ENCODE measurements at places on chromosomes 3 and 15.

DNA sequence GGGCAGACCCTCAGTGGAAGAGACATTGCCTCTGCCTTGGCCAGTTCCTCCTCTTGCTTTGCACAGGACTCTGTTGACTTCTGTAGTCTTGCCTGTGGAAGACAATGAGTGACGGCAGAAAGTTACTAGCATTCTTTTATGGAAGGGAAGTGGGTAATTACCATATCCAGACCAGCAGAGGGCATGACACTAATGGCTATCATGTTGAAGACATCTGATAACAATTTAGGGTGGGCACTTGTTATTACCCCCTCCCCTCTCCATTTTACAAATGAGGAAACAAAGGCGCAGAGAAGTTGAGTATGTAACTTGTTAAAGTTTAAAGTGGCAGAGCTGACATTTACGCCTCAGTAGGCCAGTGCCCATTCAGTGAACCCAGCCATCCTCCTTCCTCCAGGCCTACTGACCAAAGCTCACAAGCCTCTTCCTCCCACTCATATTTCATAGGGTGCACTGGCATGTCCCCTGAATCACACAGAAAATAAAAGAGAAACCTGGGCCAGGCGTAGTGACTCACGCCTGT lies 48.2 kb upstream of the FMN1 start:
- peak; percentile 18 for DNase-seq

DNA sequence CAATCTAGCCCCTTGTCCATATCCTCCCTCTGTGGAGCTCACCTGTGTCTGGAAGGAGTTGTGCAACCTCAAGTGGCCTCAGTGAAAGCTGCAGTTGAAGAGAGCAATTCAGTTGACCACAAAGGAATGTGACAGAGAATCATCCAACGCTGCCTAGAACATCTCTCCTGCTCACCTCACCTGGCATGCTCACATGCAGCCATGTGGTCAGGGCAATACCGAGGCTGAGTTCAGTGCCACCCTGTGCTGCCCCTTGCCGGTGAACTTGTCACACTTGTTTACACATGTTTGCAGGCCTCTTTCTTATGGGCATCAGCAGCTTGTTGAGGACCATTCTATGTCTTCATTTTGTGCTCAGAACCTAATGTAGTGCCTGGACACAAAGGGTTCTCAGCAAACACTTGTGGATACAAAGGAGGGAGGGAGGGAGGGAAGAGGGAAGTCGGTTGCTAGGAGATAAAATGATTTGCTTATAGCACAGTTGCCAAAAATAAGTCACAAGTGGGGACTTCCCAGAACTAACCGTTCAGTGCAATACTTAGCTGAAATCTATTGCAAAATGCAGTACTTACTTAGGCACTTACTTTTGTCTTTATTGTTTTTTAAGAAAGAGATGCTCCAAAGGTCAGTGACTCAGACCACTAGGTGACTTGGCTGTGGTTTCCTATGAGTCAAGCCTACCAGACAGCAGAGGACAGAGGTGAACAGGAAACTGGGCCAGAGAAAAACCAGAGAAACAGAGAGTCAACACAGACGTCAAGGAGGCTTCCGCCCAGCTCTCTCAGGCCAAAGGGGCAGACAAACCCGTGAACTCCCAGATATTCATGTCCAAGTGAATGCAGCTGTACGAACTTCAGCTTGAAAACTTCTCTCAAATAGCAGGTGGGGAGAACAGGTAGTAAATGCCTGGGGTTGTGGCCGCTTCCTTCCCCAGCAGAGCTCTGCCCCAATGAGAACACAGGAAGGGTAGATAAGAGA lies 227.8 kb upstream of the CTNNB1 start:
- DNase-seq: peak; percentile 88

GRCh38 chr15:27776501-27776900 lies 322.6 kb downstream of the OCA2 start:
- no peak for DNase-seq

DNA sequence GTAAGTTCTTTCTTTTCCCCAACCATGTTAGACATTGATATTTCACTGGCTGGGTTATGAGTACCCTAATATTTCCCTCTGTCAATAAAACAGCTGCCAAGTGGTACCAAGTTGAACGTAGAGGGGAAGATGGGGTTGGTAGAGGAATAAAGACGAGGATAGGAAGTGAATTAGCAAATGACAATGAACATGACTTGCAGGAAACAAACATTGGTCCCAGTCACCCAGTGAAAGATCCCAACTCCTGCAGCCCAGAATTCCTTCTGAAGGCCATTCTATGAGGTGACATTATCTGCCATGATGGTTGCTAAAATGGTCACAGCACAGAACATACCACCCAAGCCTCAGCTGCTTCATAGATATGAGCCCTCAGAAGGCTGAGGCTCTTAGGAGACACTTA lies 159.0 kb upstream of the CTNNB1 start:
- no peak for DNase-seq

DNA sequence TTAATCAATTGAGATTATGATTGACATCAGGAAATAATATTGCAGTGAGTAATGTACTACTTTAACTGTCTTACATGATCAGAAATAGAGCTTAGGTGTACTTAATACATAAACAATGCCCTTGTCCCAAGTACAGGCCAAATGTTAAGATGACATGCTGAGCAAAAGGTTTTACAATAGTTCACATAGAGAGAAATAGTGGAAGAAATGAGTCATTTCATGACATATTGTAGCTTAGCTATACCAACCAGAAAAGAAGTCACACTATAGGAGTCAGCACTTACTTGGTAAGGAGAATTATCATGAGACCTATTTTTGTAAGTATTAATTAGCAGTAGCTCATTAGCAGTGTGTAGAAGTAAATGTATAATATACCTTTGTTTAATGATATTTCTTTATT lies 96.4 kb upstream of the NANOGP8 start:
- DNase-seq: no peak

DNA sequence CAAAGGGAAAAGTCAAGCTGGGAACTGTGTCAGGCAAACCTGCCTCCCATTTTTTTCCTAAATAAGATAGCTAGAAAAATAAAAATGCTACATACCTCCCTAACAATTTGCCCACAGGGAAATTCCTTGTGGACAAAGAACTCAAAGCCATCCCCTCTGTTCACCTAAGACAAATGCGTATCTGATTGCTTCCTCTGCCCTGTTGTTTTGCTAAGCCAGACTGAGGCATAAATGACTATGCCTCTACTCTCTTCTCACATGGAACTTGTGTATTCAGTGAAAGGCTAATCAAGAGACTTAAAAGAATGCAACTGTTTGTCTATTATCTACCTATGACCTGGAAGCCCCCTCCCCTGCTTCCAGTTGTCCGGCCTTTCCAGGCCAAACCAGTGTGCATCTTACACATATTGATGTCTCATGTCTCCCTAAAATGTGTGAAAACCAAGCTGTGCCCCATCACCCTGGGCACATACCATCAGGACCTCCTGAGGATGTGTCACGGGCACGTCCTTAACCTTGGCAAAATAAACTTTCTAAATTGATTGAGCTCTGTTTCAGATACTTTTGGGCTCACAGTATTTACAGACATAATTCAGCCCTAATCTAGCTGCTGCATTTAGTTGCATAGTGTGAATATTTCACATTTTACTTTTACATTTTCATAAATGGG lies 15.8 kb downstream of the CHD2 start:
- DNase-seq: no peak

DNA sequence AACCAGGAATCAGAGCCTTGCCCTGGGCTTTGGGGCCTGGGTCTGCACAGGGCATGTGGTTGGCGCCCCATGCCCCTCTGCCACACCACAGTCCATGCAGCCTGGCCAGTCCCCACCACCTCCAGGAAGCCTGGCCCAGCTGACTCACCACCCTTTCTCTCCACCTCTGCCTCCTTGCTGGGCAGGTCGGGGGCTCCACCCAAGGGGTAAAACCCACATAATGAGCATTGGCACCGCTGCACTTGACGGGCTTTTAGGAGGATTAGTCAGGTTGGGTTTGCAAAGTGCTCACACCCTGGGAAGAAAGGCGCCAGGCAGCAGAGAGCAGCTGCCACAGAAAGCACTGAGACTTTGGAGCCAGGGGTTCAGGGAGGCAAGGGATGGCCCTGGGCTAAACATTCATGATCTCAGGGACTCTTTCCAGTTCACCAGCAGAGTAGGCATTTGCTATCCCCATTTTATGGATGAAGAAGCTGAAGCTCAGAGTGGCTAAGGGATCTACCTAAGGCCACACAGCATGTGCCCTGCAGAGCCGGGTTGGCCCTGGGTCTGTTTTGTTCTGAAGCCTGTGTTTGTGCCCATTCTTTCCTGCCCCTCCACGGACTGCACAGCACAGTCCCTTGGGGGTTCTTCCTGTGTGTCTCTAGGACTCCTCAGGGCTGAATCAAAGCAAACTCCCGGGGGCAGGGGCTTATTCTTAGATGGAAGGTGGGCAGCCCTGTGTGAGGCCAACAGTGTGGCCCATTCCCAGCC lies 113.4 kb downstream of the ETFA start:
- no peak for DNase-seq

GRCh38 chr3:159913712-159914414 lies 74.8 kb upstream of the IL12A start:
- no peak for DNase-seq

GRCh38 chr15:96521386-96521785 lies 190.9 kb downstream of the NR2F2 start:
- no peak for DNase-seq

GRCh38 chr3:79018265-79018664 lies 749.5 kb downstream of the ROBO1 start:
- DNase-seq: peak; percentile 14

GRCh38 chr15:68620721-68621527 lies 42.1 kb downstream of the CORO2B start:
- DNase-seq: no peak

DNA sequence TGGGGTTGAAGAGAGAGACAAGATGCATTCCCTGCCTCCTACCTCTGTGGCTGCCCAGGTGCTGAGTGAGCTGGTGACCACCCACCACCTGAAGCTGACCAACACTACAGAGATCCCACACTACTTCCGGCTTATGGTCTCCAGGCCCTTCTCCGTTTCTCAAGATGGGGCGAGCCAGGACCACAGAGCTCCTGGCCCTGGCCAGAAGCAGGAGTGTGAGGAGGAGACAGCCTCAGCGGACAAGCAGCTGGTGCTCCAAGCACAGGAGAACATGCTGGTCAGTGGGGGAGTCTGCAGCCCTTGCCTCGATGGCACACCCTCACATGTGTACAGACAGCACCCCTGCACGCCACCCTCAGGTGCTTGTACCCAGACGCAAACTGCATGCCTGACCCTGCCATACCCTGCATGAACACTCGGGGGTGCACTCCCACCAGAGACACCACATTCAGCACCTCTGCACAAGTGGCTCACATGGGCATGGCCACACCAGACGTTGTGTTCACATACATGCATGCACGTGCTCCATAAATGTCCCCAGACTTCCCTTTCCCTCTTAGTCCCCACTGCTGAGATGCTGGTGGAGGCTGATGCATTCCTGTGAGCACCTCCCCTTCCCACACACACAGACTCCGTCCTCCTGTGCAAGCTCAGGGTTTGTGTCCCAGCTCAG lies 19.0 kb downstream of the ACAA1 start:
- DNase-seq: peak; percentile 43

- DNase-seq: no peak
Observed at GRCh38 chr15:39692356-39693327, 90.0 kb downstream of the FSIP1 start.

DNA sequence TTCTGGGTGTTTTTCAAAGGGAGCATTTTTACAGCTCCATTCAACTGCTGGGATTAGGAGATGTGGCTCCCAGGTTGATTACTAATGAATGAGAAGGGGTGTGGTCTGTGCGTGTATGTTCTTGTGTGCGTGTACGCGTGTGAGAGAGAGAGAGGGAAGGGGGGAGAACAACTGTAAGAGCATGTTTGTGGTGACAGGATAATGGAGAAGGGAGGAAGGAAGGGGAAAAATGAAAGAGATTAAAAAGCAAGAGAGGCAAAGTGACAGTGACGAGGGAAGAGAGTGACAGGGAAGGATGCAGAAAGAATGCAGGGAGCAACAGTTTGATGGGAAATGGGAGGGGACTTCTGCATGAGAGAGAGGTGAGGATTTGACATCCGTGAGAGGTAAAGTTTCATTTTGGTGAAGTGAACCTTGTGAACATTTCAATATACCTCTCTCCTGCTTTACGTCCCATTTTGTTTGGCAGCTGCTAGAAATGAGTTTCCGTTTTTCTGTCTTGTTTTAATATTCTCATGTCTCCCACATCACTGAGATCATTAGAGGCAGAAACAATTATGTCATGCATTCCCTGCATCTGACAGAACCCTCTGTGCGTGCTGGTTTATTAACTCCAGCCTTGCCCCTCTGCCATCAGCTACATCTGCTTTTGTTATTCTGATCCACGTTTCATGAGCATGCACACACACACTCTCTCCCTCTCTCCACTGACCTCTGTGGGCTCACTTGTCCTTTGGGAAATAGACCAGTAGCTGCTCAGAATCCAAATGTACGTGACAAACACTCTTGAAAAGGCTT lies 161.6 kb downstream of the GAP43 start:
- no peak for DNase-seq

GRCh38 chr3:17752436-17752835 lies 10.0 kb upstream of the TBC1D5 start:
- no peak for DNase-seq

DNA sequence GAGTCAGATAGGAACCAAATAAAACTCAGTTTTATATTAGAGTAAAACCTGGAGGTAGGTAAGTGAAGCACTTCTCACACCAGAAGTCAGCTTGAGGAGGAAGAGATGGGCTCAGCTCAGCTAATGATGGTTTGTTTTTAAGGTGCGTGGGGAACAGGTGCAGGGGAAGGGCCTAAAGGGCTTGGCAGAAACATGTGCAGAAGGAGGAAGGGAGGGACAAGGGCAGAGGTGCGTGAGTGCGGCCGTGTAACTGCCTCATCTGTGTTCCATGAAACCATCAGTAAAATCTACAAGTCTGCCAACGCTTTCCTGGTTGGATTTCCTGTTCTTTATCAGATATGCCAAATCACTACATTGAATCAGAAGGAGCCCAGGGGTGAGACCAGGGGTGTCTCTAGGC lies 19.9 kb downstream of the FYCO1 start:
- DNase-seq: no peak

GRCh38 chr3:169118666-169119370 lies 544.7 kb downstream of the MECOM start:
- no peak for DNase-seq

DNA sequence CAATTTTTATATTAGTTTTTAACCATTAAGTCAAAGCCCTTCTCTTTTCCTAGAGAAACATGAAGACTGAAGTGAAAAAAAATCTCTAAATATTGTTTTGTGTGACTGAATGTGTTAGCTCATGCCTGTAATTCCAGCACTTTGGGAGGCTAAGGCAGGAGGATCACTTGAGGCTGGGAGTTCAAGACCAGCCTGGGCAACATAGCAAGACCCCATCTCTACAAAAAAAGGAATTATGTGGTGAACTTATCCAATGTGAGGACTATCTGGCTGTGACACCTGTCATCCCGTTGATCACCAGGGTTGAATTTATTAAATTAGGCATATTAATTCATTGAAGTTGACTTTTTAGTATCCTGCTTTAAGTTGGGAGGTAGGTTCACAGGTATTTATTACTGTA lies 13.0 kb downstream of the SMC4 start:
- no peak for DNase-seq

GRCh38 chr3:174462916-174463315 lies 396.2 kb upstream of the NAALADL2 start:
- no peak for DNase-seq

- no peak for DNase-seq
Observed at GRCh38 chr15:38593524-38593923, 28.9 kb upstream of the RASGRP1 start.
